Motor neuron (in vitro differentiated cells): ENCODE measurements at places on chromosomes 5 and 9. TPM values are rescaled to one million over a fixed set of nuclear protein-coding genes. Genes with fewer than 3 reads are reported as not detected.

- ATAC-seq: peak; percentile 82
Measured at GRCh38 chr9:126057121-126057825, 269.4 kb upstream of the MVB12B start.

DNA sequence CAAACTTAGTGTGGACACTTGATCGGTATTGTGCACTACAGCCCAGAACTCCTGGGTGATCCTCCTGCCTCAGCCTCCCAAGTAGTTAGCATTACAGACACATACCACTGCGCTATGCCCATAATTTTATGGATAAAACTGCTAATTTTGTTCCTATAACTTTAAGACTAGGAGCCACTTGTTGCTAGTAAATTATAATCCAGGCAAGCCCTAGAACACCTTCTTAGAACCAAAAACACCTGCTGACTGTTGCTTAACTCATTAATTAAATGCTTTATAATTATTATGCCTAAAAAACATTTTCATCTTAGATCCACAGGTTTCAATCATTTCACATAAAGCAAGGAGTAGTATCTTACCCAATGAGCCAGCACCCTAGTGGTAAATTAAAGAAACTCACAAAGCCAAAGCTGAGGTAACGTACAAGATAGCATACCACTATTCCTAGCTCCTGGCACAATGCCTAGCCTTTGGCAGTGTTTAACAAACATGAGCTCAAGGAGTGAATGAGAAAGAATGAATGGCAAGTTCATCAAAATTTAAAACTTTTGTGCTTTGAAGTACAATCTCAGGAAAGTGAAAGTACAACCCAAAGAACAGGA lies 5.4 kb downstream of the MRPS27 start:
- no peak for ATAC-seq

DNA sequence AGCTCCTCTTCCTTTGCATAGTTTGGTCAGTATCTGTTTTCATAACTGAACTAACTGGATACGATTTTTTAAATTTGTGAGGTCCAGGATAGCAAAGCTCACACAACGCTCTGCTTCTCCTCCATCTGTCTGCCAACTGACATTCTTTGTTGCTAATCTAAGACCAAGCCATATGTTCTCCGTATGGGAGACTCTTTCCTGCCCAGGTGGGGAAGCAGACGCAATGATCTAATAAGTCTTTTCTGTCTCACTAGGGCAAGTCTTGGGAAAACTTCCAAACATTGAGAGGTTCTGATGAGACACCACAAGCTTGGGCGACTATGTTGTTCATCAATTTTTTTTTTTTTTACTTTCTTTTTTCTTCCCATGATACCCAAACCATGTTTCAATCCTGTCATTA lies 558.5 kb downstream of the EFNA5 start:
- no peak for ATAC-seq

GRCh38 chr9:80503671-80504281 lies 932.0 kb downstream of the TLE4 start:
- ATAC-seq: peak; percentile 90

DNA sequence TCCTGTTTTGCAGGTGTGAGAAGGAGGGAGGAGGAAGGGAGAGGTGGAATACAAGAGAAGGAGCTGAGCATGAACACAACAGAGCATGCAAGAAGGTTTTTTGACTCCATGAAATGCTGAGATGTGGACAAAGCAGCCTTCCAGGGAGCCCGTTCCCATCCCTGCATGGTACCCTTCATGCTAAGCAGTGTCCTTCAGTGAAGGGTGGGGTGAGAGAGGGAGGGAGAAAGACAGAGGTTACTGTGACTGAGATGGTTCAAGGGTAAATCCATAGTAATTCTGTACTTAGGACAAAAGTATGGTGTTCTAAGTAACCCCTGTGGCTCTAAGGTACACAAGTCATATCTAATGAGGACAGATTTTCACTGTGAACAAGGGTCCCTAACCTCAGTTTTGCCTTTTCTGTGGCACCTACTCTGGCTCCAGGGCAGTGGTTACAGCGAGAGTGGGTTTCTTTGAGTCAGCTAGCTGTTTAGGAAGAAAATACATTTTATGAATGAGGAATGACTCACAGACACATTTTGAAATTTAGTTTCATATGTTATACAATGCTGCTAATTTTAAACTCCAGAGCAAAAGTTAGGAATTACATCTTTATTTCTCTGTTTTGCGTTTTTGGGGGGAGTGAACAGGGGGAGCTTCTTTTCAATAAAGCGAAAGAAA lies 184.9 kb upstream of the SLC12A2 start:
- ATAC-seq: no peak

- ATAC-seq: peak; percentile 12
Measured at GRCh38 chr9:130289711-130290241, 24.2 kb downstream of the HMCN2 start.

- ATAC-seq: no peak
Measured at GRCh38 chr5:180041301-180042274, 30.0 kb downstream of the RNF130 start.

DNA sequence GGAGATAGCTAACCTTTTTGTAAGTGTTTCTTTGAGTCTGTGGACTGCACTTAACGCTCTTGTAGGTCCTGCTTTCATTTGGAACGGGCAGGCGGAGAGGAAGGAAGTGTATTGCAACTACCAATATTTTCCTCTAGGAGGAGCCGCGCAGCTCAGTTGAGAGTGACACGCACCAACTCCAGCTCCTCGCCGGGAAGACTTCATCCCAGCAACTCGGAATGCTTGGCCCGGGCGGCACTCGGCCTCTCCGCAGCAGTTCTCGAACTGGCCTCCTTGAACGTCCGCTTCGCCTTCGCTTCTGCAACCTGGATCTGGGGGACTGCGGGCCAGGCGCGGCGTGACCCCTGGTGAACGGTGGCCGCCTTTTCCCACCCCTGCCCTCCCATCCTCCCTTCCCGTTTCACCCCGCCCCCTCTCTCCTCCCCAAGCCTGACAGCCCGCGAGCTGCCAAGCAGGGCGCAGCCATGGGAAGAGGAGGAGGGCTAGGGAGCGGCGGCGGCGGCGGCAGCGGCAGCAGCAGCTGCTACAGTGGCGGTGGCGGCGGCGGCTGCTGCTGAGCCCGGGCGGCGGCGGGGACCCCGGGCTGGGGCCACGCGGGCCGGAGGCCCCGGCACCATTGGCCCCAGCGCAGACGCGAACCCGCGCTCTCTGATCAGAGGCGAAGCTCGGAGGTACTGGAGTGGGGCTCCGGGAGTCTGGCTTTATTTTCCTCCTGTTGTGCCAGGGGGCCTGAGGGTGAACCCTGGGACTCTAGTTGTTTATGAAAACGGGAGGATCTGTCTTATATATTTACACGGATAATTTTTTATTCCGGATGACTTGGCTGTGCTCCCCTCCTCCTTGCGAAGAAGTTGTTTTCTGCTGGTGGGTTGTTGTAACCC lies at the start of gene GHR:
Gene GHR, plus strand, starts transcription at position 155 of the 881 bp plus-strand sequence. CDS start 142,436 bp downstream, outside the sequence.
- ATAC-seq: peak; percentile 92

DNA sequence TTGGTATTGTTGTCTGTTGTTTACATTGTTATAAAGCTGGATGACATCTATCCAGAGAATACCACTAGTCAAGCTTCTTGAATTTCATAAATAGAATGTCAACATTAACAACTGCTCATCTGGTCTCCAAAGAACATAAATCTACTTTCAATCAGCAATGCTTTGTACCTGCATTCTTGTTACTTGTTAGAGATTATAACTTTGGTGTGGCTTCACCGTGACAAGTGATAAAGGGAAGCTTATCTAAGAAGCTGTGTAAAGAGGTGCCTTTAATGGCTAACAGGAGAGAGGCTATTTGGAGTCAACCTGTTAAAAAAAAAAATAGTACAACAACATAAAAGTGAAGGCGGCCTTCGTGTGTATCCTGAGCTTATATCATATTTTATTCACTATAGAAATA lies 41.8 kb downstream of the MUSK start:
- ATAC-seq: no peak

DNA sequence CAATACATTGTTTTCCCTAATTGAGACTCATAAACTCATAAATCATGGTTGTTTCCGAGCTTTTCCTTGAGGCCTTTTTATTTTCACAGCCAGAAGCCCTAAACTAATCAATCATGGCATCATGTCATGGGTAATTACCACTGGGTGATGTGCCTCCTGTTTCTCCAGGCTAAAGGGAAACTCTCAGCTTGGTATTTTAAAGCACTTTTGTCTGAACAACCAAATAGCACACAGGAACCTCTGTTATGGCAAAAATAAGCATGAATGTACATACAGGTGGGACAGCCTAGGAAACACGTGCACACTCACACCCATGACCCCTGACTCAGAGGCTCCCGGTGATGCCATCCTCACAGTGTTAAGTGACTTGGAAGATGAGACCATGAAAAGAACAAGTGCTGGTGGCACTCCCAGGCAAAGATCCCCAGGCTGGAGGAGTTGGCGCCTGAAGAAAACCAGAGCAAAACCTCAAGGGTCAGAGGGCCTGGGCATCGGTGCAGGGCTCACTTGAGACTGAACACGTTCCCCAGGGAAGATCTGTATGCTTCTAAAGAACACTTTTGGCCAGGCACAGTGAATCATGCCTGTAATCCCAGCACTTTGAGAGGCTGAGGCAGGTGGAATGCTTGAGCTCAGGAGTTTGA lies 154.3 kb downstream of the ROR2 start:
- ATAC-seq: peak; percentile 87

DNA sequence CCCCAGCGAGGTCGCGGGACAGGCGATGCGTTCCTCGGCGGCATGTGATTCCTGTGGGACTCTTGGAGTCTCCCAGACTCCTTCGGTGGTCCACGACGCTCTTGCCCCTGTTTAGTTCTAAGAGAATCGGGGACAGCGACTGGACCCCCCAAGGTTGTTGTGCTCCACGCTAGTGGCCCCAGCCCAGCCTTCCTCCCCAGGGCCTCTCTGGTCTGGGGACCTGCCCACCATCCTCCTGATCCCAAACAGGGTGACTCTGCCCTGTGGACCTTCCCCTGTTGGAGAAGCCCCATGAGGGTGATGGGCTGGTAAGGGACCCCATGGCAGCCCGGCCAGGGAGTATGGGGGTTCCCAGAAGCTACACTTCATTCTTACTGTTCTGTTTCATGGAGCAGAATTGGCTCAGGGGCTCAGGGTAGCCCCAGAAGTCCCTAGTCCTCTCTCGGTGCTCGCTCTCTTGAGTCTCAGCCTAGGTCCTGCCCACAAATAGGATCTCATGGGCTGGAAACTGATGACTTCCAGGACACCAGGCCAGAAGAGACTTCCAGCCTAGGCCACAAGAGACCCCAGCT lies 880 bp downstream of the CARD19 start:
- no peak for ATAC-seq

DNA sequence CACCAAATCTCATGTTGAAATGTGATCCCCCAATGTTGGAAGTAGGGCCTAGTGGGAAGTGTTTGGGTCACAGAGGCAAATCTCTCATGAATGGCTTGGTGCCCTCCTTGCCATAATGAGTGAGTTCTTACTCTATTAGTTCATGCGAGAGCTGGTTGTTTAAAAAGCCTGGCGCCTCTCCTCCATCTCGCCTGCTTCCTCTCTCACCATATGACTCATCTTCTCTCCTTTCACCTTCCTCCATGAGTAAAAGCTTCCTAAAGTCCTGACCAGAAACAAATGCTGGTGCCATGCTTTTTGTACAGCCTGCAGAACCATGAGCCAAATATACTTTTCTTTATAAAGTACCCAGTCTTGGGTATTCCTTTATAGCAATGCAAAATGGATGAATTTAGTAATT lies 20.9 kb upstream of the ARHGAP26 start:
- ATAC-seq: no peak

DNA sequence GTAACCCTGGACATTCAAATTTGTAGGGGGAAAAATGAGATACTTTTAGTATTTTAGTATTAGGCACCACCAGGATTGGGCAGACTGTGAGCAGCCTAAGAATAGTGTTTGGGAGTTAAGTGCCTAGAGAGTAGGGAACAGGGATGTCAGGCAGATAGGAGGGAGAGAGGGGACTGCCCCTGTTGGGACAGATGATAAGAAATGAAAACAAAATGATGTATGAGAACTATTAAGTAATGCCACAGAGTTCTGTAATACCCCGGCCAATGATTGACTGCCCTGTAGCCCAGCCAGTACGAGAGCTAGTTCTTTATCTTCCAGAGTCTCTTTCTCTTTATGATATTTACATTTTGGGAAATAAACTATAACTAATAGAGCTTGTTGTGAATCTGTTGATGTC lies 24.4 kb downstream of the ARHGAP26 start:
- no peak for ATAC-seq

GRCh38 chr5:5179079-5179478 lies 38.9 kb downstream of the ADAMTS16 start:
- no peak for ATAC-seq

DNA sequence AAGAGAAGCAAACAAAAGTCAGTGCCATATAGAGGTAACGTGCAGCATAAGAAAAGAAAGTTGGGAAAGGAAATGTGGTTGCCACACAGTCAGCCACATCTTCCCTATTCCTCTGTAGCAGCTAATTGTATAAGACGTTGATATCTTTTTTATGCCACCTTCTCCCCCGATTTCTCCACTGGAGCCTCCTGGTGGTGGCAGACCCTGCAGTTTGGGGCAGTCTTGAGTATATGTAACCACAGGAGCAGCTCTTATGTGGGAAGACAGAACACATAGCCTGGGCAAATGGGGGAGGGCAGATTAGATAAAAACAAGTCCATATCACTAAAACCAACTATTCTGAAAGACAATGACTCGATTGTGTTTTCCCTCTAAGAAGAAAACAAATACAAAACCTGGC lies 99.7 kb downstream of the PLCXD3 start:
- ATAC-seq: no peak

- ATAC-seq: no peak
Measured at GRCh38 chr5:140978260-140978659, 12.0 kb downstream of the PCDHAC2 start.

DNA sequence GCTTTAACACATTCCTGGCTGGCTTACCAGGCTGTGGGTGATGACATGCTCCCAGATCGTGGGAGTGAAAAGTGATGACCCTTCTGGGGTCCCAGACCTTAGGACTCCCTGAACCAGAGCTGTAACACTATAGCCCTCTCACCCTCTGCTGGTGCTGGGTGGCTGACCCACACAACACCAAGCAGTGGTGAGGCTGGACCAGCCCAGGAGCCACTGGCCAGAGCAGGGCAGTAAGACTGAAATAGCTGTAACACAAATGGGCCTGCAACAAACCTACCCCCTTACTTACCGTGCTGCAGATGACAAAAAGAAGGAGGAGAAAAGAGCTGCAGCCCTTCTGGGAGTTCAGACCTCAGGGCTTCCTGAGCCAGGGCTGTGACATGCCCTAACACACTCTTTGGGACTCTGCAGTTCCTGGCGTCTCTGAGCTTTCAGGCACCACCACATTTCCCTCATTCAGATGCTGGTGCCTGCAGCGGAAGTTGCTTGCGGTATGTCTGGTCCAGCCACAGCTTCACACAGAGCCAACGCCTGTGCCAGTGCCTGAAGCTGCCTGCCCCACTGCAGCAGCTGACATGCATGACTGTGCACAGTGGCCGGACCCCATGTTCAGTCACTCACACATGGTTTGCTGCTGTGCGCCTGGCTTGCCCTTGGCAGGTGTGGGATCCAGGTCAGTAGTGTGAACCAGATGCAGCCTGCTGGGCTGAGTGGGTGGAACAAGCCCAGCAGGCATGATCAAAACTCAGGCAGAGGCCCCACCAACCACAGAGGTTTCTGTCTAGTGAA lies 1247.4 kb downstream of the EFNA5 start:
- ATAC-seq: no peak

The SNCAIP gene
- total RNA-seq: 42.3 and 48.0 TPM in 2 replicates

The SEC61B gene
- 256 and 261 TPM in 2 replicates for total RNA-seq

The MYMK gene
- not detected in 2 replicates for total RNA-seq

The PNPLA7 gene
- total RNA-seq: 0.16 and 0.56 TPM in 2 replicates

The GRXCR2 gene
- not detected in 2 replicates for total RNA-seq

The ADAMTS16 gene
- 0.90 and 6.9 TPM in 2 replicates for total RNA-seq

The RFESD gene
- 3.1 and 4.6 TPM in 2 replicates for total RNA-seq

The C5orf58 gene
- total RNA-seq: 1.4 and 2.6 TPM in 2 replicates

The CCDC180 gene
- total RNA-seq: 5.0 and 6.6 TPM in 2 replicates
